ENCODE measurements at places on chromosomes 13 and 19.

DNA sequence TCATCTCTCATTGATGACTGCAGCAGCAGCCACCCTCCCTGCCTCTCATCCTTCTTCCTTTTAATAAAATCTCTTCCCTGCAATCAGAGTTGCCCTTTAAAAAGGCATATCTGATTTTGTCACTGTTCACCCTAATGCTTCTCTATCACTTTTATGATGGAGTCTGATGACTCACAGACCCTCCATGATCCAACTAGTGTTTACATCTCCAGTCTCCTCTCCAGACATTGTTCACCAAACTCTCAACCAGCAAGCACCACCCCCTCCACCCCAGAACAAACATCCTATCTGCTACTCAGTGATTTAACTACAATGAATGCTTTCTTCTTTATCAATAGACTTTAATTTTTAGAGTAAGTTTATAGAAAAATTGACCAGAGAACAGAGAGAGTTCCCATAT, 59.5 kb downstream of the TNFSF11 start:
- no peak for DNase-seq

- DNase-seq: no peak
These were observed 379.2 kb upstream of the MIR17HG start for GRCh38 chr13:90968166-90968904.

GRCh38 chr19:19627621-19628500, at the start of gene LPAR2:
Gene LPAR2 (minus strand): TSS chr19:19628220. CDS start chr19:19627275, 945 bp downstream.
- DNase-seq: peak; percentile 40

GRCh38 chr19:1619094-1619439, 13.8 kb upstream of the UQCR11 start:
- no peak for DNase-seq

- DNase-seq: no peak
These were observed 634.5 kb downstream of the LIG4 start for GRCh38 chr13:107580741-107581412.
